ENCODE measurements at places on chromosomes 6 and 20.

GRCh38 chr6:133099573-133099972 lies 141.6 kb upstream of the EYA4 start:
- DNase-seq, result no peak

- no peak for DNase-seq
These were observed 8.7 kb upstream of the SYNDIG1 start for GRCh38 chr20:24460712-24461111.

- DNase-seq, result no peak
These were observed 71.2 kb downstream of the SESN1 start for GRCh38 chr6:109023356-109023925.

DNA sequence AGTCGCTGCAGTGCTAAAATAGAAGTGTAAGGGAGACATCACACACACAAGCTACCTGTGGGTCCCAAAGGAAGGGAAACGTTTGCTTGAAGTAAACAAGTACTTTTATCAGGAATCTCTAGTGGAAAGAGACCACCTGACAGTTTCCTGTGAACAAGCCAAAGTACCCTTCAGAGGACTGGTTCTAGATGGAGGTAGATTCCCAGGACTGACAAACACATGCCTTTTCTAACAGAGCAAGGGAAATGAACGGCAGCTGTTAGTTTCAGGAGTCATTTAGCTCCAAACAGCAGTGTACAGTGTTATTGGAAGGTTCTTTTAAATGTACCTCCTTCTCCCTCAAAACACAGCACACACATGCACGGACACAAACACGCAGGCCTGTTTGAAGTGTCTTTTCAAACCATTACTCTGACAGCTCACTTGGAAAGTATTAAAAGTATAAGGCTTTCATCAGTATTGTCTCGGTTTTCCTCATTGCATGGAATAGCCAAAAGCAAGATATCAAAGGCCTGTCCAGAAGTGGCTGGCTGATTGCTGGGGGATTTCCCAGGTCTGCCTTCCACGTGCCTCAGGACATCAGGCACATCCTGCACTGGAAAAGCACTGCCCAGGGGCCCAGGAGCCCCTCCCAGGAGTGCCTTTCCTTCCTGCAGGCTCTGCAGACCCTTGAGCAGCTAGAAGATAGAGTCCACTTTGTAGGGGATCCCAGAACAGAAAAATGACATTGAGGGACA lies 393.2 kb upstream of the SOX4 start:
- no peak for DNase-seq

GRCh38 chr6:73969971-73970970 lies 274.3 kb downstream of the CD109 start:
- DNase-seq, result no peak

DNA sequence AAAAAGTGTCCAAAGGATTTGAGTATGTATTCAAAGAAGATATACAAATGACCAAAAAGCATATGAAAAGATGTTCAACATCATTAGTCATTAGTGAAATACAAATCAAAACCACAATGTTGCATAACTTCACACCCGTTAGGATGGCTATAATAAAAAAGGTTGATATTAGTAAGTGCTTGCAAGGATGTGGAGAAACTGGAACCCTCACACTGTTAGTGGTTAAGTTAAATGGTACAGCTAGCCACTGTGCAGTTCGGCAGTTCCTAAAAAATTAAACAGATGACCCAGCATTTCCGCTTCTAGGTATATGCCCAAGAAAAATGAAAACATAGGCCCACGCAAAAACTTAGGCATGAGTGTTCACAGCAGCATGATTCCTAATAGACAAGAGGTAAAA lies 38.6 kb downstream of the IBTK start:
- no peak for DNase-seq

DNA sequence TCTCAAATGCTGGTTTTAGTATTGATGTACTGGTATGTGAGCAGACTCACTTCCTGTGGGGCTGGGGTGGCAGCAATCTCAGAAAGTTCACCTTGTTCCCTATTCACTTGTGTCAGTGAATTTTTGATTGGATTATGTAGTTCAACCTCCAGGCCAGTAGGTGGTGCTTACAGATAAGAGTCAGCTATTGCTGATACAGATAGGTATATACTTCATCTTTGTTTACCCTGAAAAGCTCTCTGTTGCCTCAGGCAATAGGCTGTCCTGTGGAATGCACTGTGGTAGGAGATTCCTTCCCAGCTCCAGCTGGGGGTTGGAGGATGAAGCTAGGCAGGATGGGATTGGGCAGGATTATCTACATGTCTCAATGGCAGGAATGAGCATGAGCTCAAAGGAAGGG lies 851.2 kb upstream of the EYS start:
- no peak for DNase-seq

DNA sequence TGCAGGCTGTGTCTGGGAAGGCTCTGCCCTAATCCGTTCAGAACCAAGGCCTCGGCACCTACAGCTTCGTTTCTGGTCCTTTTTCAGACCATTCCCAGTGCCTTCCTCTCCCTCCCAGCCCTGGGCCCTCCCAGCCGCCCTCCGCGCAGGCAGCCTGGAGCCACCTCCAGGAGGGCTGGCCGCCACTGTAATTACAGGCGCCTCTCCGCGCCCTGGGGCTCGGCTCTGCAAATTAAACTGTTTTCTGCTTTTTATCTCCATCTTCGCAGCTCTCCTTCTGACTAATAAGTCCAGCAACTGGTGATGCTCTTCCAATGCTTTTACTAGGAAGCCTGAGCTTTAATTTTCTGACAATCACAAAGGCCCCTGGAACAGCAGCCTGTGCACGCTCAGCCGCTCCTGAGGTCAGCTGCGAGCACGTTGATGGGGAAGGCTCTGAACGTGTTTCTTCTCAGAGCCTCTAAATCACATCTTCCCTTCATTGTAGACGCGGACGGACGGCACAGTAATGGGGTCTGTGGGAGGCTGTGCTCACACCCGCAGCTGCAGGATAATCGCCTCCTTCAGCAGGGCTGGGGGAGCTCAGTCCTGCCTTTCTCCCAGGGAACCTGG lies 194.6 kb downstream of the DLL1 start:
- DNase-seq, result no peak

GRCh38 chr6:43884652-43885022 lies 114.6 kb downstream of the VEGFA start:
- DNase-seq, result no peak

GRCh38 chr20:59004763-59005522 lies 2.1 kb downstream of the CTSZ start:
- no peak for DNase-seq

- DNase-seq, result no peak
These were observed 2.5 kb upstream of the CPNE5 start for GRCh38 chr6:36841756-36842155.

- DNase-seq, result no peak
These were observed 39.8 kb downstream of the TGM6 start for GRCh38 chr20:2420510-2420909.

DNA sequence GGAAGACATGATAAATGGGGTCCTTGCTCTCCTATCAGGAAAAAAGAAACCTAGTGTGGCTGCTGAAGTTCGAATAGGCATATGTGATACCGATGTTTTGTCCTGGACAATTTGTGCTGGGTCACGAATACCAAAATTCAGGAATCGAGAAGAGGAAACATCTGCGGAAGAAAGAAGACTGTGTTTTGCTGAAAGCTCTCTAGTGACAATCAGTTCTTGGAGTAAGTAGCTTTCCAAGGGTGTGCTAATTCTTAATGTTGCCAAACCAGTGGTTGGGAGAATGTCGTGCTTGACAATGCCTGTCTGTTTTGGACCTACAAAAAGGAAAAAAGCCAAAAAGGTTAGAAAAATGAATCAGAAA lies 956.1 kb downstream of the PHF3 start:
- no peak for DNase-seq

DNA sequence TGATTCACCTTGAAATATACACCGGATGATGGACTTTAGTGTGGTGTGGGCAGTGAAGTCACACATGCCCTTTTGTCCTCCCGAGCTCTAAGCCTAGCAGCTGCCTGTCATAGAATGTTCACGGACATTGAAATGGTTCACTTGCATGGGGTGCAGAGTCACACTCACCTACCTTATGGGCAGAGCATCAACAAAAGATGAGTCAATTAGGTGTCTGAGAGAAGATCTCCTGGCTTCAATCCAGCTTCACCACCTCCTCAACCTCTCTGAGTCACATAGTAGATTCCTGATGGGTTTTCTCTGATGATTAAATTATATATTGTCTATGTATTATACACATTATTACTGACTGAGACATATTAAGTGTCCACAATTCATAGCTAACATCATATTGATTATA lies 48.1 kb upstream of the HLA-E start:
- DNase-seq, result no peak

- no peak for DNase-seq
These were observed 189.5 kb downstream of the BMP7 start for GRCh38 chr20:57076951-57077350.

- no peak for DNase-seq
These were observed 17.5 kb upstream of the MOCS1 start for GRCh38 chr6:39951716-39952115.

GRCh38 chr20:48603116-48603818 lies 224.5 kb downstream of the PREX1 start:
- DNase-seq, result no peak

All from activated T-cell treated with anti-CD3 and anti-CD28 coated beads, Interleukin-2, amount 50 U/mL, for 48 hours (primary cell).